ENCODE measurements at places on chromosomes 2 and 18.

GRCh38 chr18:59735269-59735860 is 38.1 kb upstream of the CCBE1 start:
- DNase-seq = no peak

DNA sequence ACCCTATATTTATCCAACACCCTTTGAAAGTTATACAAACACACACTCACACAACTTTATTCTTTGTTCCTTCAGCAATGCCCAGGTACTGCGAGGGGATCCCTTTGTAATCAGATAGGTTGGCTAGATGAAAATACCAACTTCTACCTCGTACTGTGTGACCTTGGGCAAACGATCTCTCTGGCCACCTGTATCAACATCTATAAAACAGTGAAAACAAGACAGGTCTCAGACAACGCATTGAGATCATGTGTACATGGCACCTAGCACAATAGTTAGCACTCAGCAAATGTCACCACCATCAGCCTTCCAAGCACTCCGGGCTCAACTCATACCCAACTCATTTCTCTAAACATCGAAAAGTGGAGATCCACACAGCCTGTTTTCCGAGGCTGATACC is 118.4 kb upstream of the PPP1CB start:
- no peak for DNase-seq

- DNase-seq = no peak
Observed at GRCh38 chr2:219497495-219498279, 1.0 kb upstream of the GMPPA start.

GRCh38 chr2:219406861-219407230 is 11.3 kb upstream of the DES start:
- DNase-seq = no peak

DNA sequence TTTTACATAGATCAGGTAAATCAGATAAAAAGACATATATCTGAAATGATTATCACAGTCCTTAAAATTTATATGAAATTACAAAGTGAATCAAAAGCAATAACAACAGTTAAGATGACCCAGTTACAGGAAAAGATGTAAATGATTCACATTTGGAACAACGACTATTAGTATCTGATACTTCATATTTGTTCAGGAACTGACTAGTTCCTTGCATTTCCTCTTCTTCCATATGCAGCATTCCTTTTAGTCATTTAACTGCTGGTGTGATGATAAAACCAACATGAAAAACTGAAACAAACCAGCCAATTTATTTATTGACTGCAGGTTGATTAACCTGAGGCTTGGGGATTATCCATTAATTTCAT is 75.2 kb downstream of the RBMS1 start:
- no peak for DNase-seq

GRCh38 chr18:9048808-9049494 is 53.5 kb upstream of the NDUFV2 start:
- no peak for DNase-seq

DNA sequence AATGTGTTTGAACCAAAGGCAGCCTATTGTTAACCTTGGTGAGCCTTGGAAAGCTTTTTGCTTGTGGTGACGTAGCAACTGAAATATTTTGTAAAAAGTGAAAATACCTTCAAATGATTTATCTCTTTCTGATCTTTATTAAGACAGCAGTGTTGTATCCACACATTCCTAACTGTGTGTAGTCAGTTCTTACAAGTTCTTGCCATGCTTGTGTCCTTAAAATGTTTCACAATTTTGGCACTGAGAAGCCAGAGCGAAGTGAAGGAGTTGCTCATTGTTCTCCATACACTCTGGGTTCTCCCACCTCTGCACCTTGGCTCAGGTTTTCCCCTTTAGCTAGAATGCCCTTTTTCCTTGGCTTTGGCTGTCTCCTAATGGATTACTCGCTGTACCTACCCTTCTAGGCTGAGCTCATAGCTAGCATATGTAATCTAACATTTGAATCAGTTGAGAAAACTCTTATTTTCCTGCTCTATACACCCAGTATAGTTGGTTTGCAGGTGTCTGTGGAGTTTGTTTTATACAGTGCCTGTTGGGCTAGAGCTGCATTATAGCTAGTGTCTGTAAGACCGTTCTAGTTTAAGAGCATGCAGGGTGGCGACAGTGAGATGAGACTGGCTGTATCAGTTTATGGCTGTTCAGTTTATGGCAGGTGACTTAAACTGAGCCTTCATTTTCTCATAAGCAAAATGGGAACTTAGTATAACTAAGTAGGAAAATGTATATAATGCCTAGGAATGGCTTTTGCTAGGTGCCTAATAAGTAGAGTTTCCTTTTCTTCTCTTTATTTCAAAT is 45.5 kb downstream of the FMNL2 start:
- no peak for DNase-seq

- DNase-seq = peak; percentile 2
Observed at GRCh38 chr2:113757138-113757657, 756 bp upstream of the SLC35F5 start.

DNA sequence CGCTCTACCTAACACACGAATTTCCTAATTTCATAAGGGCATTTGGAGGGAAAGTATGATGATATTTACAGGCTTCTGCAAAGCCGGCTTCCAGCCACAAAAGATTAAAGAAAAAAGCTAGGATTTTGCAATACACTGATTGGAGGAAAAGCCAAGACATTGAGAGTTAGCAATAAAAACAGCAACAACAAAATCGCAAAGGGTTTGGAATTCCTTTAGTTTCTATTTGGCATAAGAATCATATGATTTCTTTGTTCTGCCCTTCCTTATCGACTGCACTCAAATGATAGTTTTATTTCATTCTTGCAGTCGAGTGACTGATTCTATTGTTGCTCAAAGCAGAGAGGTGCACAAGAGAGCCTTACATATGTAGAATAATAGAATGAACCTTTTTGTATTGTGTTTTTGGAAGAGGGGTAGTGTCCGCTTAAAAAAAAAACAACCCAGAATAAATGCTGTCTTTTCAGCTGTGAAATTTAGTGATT is 3.9 kb upstream of the ZNF532 start:
- DNase-seq = no peak

DNA sequence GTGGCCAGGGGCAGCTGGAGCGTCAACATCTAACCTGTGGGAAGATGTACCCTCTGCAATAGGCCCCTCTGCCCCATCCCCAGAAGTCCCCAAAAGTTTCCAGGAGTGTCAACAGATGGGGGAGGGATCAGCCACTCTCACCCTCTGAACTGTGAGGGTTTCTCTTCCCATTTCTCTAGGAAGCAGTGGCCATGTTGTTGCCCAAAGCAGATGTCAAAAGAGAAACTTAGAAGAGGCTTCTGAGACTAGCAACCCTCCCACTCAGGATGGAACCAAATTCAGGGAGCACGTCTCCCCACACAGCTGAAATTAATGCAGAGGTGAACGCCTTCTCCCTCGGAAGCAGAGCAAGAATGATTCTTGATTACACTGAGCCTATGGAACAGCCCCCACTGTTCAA is 70.3 kb downstream of the ARL4C start:
- DNase-seq = no peak

All from activated CD4-positive, alpha-beta T cell treated with anti-CD3 and anti-CD28 coated beads, Interleukin-2, amount 50 U/mL, for 1 hour (primary cell).